ENCODE measurements at places on chromosomes 16 and 17.

DNA sequence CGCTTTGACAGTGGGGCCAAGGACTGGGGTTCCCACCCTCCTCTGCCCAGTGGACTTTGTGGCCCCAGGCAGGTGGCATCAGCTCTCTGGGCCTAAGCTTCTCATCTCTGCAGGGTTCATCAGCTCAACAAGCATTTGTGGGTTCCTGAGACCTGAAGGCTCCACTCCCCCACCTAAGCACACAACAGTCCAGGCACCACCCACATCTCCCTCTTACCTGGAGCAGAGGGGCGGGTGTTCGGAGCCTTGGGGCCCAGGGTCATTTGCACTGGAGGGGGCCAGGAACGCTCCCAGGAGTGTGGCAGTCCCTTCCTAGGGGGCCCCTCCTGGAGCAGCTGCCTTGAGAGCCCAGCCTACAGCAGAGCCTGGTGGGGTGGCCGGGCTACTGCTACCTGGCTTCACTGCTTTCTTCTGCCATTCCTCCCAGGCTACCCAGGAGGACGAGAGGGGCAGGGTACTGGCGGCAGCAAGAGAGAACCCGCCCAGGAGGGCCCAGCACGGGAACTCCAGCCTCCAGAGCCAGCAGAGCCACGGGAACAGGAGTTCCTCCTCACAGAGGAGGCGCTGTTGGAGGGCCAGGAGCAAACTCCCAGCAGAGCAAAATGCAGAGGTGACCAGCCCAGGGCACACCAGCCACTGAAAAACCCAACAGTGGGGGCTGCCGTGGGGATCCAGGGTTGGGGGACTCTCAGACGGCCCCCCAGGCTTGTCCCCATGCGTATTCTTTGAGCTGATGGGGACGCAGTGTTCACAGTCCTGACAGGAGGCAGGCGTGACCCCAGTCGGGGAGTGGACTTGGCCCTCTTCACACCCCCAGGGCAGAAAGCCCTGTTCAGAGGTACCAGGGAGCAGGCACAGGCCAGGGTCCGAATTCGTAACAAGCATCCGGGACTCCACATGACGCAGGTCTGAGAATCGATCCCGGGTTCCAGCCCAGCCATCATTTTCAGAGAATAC, 35.1 kb upstream of the SLC38A10 start:
- DNase-seq, result no peak

DNA sequence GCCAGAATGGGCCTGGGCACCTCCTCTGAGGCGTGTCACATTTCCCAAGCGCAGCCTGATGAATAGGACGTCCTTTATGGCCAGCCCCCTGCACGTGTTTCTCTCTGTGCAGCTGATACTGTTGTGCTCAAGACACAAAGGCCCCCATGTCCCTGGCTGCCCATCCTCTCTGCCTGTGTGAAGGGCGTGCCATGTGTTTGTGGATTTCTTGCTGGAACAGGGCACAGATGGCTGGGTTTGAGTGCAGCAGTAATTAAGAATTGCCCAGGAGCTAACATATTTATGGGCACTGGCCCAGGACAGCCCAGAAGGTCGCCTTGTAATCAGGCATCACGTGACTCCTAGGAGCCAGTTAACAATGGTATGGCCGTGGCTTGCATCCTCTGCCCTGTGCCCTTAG, 181.1 kb downstream of the CCDC182 start:
- DNase-seq, result peak; percentile 64

DNA sequence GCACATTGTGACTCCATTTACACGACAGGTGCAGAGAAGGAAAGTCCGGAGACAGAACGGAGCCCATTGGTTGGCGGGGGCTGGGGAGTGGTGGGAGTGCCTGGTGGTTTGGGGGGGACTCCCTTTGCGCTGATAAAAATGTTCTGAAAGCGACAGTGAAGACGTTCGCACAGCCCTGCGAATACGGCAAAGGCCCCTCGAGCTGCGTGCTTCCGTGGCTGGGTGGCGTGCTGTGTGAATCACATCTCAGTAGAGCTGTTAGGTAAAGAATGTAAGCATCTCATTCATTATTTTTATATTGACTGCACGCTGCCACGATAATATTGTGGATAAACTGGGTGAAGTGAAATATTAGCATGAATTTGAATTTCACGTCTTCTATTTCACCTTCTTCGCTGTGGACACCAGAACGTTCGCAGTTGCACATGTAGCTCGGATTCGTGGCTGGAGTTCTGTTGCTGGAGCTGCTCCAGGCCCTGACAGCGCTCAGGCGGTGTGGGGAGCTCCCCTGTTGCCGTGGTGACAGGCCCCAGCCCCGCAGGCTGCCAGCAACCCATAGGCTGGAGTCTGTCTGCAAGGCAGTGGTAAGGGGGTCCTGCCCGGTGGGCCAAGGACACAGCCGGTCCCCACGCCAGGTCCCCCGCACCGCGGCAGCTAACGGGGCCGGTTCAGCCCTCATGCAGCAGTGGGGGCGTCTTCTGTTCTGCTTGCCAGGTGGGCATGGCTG, 44.6 kb downstream of the SOX8 start:
- no peak for DNase-seq

GRCh38 chr17:16491703-16492612, at the start of gene LRRC75A:
Gene LRRC75A (minus strand): TSS chr17:16492193. CDS start chr17:16491990, 203 bp downstream.
- no peak for DNase-seq

- DNase-seq, result no peak
Measured at GRCh38 chr17:7183433-7184090, 4.4 kb upstream of the ASGR1 start.

- DNase-seq, result no peak
Measured at GRCh38 chr16:11067697-11068141, 123.4 kb downstream of the CLEC16A start.

DNA sequence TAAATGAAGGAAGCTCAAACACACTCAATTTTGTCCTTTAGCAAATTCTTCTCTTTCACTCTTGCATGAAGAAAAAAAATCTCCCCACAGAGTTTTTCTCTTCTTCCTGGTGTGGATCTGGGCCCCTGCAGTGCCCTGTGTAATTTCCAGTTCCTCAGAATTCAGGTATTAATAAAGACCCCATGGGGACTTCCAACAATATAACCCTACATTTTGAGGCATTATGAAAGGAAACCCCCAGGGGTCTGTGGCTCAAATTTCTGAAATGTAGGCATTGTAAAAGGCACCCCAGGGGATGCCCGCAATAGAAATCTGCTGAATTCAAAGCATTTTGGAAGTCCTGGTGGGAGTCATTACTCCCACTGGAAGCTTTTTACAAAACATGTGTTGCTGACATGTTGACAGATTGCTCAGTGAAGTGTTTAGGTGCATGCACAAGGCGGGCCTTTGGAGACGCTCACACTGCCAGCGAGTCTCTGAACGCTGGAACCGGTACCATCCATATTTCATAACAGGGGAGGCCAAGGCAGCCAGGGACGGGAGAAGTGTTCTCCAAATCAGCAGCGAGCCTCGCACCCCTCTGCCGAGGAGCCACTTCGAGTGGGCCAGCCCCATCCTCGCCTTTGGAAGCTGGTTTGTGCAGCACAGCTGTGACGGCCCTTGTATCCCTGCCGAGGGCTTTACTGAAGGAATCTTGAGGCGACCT, 154.0 kb downstream of the ZNF423 start:
- peak; percentile 42 for DNase-seq

- DNase-seq, result no peak
Measured at GRCh38 chr16:3242709-3243108, 7.8 kb upstream of the ZNF200 start.

GRCh38 chr17:48238933-48239602, 131.5 kb downstream of the SNX11 start:
- DNase-seq, result no peak

DNA sequence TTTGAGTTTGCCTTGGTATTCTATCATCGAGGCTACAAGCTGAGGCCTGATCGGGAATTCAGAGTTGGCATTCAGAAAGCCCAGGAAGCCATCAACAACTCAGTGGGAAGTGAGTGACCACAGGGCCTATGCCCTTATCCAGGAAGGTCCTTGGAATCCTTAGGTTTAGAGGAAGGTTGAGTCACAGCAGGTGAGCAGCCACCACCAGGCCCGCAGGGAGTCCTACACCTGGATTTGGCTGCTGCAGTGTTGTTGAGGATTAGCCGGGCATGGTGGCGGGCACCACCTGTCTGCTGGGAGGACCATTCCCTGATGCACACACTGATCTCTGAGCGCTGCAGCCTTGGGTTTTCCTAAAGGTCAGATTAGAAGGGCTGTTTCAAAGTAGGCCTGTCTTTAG, 5.2 kb downstream of the ODAD4 start:
- no peak for DNase-seq

DNA sequence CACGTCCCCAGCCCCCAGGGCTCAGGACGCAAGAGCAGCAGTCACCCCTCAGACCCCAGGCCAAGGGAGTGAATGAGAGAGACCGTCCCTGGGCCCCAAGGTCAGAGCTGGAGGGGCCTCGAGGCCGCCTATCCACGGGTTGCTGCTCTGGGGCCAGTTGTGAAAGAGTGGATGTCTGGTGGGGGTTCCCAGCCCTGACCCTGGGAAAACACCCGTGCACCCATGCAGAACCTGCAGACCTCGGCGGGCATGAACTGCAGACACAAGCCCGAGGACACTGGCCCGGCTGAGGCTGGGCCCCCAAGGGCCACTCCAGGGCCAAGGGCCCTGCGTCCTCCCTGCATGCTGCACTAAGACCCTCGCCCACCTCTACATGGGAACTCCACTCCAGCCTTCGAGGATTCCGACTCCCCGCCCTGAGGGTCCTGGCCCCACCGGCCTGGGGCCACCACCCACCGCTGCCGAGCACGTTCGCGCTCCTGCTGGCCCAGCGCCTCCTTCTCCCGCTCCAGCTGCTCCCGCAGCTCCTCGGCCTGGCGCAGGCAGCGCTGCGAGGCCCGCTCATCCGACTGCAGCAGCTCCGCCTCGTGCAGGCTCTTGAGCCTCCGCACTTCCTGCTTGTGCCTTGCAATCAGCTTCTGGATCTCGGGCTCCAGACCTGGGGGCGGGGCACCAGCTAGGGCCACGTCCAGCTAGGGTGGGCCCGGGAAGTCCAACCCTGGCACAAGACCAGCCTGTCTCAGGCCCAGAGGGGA, 27.6 kb upstream of the AATK start:
- DNase-seq, result no peak

DNA sequence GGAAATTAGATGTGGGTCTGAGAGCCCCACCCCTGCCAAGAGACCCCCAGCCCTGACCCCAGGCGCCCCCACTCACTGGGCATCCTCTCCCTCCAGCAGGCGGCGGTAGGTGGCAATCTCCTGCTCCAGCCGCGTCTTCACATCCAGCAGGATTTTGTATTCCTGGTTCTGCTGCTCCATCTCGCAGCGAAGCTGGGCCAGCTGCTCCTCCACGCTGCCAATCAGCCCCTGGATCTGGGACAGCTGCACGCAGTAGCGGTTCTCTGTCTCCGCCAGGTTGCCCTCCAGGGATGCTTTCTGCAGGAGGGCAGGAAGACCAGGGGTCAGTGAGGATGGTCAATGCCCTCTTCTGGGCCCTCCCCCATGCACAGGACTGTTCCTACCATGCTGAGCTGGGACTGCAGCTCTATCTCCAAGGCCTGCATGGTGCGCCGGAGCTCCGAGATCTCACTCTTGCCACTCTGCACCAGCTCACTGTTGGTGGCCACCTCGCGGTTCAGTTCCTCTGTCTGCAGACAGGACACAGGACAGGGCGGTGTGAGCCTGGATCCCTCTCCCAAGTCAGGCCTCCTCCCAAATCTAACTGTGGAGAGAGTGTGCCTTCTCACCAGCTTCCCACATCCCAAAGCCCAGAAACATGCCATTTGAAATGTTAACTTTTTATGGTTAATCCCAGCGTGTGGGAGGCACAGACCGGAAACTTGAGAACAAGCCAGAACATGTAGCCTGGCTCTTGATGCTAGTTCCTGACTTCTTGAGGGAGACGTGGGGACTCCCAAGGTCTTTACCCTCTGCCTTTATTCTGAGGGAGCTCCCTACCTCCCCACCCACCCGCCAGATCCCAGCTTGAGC, 3.6 kb downstream of the KRT17 start:
- no peak for DNase-seq

- DNase-seq, result no peak
Measured at GRCh38 chr16:2178321-2179106, 17.9 kb downstream of the CASKIN1 start.

DNA sequence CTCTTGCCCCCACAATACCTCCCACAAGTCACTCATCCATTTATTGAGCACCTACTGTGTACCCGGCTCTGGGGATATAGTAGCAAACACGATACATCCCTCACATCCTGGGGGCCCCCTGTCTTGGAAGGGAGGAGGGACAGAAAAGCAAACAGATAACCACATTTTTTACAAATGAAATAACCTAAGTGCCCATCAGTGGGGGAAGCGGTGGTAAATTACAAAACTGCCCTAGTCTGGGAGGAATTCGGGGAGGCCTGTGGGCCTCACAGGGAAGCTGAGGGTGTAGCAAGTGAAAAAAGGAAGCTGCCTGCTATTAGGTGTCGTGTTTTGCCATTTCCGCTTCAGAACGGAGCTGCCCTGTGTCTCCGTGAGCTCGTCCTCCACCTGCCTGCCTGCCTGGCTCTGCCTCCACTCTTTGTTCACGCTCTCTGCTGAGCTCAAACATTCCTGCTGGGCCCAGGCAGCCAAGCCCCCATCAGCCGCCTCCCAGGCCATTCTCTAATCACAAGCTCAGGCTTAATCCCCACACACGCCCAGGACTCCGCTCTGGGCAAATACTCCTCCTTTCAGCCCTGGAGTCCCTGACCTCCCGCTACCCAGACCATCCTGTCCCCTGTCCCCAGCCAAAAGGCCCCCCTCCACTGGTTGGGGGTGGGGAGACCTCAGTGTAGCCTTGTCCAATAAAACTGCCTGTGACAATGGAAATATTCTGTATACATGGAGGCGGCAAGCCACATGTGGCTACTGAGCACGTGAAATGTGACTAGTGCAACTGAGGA, 10.2 kb upstream of the SEC14L5 start:
- DNase-seq, result no peak

- DNase-seq, result no peak
Measured at GRCh38 chr16:66911112-66911511, 7.6 kb downstream of the CDH16 start.

GRCh38 chr17:173166-173911, 8.1 kb downstream of the DOC2B start:
- no peak for DNase-seq

GRCh38 chr17:79749156-79749815, 18.5 kb downstream of the ENPP7 start:
- no peak for DNase-seq

DNA sequence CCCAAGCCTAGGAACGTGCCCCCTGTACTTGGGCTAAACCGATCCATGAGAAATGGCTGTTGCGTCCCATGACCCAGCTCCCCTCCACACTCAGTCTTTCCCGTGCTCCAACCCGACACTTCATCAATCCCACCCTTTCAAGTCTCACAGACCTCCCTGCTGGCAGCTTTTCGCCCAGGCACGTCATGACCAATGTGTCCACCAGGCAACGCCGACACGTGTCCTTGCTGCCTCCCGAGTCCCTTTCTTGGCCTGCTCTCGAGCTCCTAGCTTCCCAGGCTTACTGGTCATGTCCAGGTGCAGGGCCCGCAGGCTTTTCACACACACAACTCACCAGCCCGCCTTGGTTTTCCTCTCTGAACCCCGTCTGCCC, 12.2 kb downstream of the MNT start:
- no peak for DNase-seq
